ENCODE measurements at places on chromosomes 11 and 22. TPM values are rescaled to one million over a fixed set of nuclear protein-coding genes. Genes with fewer than 3 reads are reported as not detected.

The DGCR6 gene
- total RNA-seq = 1.8 TPM

The CASP1 gene
- total RNA-seq = 21.0 TPM

DNA sequence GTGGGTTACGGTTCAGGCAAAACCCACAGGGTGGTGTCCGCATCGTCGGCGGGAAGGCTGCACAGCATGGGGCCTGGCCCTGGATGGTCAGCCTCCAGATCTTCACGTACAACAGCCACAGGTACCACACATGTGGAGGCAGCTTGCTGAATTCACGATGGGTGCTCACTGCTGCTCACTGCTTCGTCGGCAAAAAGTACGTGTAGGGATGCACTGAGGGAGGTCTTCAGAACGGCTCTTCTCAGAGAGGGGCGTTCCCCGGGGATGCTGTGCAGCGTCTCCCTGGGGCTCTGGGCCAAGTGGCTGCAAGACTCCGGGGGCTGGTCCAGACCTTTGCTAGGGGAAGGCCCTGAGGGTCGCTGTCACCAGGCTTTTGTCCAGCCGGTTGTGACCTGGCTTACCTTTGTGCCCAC is 1.3 kb downstream of the ACR start:
- no peak for DNase-seq

DNA sequence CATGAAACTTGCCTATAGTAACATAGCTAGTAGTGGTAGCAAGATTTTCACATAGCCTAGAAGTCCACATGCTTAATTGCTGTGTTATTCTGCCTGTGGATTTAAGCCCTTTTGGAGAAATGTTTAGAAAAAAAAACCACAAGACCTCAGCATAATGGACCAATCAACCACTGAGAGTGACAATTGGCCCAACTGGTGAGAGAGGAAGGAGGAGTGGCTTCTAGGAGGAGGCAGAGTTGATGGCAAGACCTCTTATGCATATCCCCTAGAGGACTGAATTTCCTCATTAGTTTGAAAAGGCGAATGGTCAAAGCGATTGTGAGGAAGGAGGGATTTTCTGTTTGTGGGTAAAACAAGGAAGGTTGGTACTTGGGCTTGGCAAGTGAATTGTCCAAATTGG is 30.6 kb downstream of the NNMT start:
- DNase-seq = no peak

GRCh38 chr11:67295846-67296245 is 6.7 kb downstream of the ANKRD13D start:
- peak; percentile 35 for DNase-seq

The USH1C gene
- not detected for total RNA-seq

DNA sequence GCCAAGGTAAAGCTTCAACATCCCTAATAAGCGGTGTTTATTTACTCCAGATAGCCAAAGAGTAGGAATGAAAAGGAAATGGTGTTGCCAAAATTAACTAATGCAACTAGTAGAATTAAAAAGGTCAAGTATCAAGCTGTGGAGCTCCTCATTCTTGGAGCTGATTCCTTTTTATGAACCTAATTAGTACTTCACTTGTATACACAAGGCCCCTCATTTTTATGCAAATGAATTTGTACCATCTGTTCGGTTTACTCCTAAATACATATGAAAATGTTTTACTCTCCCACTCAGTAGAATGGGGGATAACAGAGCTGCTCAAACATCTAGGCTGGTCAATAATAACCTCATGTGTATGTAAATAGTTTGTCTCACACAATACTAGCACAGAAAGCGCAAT is 426.4 kb upstream of the LUZP2 start:
- DNase-seq = no peak

DNA sequence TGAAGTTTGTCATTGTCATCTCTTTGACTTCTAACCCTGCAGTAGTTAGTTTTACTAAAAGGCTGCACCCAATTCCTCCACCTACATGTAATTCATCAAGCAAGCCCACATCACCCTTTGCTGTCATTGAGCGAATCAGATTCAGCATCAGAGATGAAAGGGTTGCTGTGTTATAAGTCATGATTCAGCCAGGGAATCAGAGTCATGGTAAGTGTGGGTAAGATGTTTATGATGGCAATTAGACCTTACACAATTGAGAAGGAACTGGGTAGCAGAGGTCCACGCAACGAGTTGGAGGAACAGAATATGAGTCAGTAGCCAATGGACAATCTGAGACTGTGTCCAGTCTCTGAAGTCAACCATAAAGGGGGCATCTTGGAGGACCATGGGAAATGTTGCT is 162.8 kb upstream of the SNX19 start:
- DNase-seq = no peak

DNA sequence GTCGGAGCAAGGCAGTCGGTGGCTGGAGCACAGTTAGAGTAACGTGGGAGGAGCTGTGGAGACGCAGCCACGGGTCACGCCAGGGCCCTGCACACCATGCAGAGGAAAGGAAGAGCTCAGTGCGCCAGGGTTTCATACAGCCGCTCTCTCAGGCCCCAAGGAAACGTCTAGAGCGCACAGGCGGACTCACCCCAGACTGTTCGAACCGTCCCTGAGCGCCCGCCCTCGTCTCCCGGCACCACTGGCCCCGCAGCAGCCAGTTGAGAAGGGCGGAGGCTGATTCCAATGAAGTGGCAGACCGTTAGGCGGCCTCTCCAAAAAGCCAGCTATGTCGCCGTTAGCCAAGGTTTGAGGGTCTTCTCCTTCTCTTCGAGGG is 483 bp upstream of the HYLS1 start:
- peak; percentile 51 for DNase-seq

DNA sequence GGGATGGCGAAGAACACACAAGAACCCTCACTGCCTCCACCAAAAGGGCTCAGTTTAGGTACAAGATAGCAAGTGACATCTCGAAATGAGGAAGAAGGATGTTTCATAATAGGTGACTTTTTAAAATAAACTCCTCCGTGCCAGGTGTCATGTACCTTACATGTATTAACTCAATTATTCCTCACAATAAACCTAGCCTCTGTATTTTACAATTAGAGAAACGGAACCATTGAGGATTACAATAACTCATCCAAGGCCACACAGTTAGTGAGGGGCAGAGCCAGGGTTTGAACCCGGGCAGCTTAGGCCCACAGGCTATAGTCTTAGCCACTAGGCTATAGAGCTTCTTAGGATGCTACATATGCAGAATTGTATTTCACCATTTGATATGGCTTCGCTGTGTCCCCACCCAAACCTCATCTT is 965 bp upstream of the PAMR1 start:
- peak; percentile 60 for DNase-seq

- no peak for DNase-seq
Measured at GRCh38 chr11:57482782-57483561, 22.6 kb downstream of the RTN4RL2 start.

GRCh38 chr11:77027275-77027674 is 6.9 kb upstream of the B3GNT6 start:
- peak; percentile 30 for DNase-seq

The KRTAP5-9 gene
- not detected for total RNA-seq

The MYBPC3 gene
- not detected for total RNA-seq

The KCNQ1 gene
- not detected for total RNA-seq

The CCND1 gene
- 770 TPM for total RNA-seq

- DNase-seq = no peak
Measured at GRCh38 chr22:17281440-17281841, 62.2 kb upstream of the ADA2 start.

DNA sequence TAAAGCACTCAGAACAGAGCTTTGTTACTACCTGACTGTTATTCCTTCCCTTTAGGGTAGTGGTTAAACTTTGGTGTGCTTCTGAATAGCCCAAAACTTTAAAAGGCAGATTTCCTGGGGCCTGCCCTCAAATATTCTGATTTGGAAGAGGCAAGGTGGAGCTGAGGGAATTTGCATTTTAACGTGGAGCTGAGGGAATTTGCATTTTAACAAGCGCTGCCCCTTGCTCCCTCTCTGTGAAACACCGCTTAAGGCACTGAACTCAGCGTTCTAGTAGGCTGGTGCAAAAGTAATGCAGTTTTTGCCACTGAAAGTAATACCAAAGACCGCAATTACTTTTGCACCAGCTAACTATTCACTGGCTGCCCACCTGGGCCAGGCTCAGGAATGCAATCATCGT is 35.0 kb downstream of the TPST2 start:
- DNase-seq = no peak

GRCh38 chr11:71448257-71449171 is at the start of gene DHCR7:
DHCR7 (minus strand) TSS chr11:71448393; CDS start chr11:71444952, 3,441 bp downstream.
- DNase-seq = peak; percentile 90

GRCh38 chr11:12358302-12359188 is 18.8 kb upstream of the PARVA start:
- no peak for DNase-seq

The ZNF195 gene
- total RNA-seq = 18.1 TPM

The HMOX1 gene
- total RNA-seq = 59.2 TPM

The KCNK4 gene
- not detected for total RNA-seq

The SF3B2 gene
- total RNA-seq = 158 TPM

The SESN3 gene
- 48.8 TPM for total RNA-seq

- no peak for DNase-seq
Measured at GRCh38 chr11:30155428-30155827, 75.4 kb upstream of the FSHB start.

The PRODH gene
- not detected for total RNA-seq

The MMP13 gene
- not detected for total RNA-seq

DNA sequence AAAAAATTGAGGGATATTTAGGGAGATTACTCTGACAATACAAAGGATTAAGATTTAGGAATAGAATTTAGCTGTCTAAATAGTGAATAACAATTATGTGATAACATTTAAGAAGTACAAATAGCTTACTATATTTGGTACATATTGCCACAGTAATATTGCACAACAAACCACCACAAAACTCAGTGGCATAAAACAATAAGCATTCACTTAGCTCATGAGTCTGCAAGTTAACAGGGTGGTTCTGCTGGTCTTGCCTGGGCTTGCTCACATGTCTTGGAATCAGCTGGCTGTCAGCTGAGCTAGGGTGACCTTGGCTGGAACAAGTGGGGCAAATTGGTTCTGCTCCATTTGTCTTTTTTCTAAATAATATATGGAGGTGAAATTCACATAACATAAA is 115.1 kb downstream of the DCDC1 start:
- peak; percentile 44 for DNase-seq

DNA sequence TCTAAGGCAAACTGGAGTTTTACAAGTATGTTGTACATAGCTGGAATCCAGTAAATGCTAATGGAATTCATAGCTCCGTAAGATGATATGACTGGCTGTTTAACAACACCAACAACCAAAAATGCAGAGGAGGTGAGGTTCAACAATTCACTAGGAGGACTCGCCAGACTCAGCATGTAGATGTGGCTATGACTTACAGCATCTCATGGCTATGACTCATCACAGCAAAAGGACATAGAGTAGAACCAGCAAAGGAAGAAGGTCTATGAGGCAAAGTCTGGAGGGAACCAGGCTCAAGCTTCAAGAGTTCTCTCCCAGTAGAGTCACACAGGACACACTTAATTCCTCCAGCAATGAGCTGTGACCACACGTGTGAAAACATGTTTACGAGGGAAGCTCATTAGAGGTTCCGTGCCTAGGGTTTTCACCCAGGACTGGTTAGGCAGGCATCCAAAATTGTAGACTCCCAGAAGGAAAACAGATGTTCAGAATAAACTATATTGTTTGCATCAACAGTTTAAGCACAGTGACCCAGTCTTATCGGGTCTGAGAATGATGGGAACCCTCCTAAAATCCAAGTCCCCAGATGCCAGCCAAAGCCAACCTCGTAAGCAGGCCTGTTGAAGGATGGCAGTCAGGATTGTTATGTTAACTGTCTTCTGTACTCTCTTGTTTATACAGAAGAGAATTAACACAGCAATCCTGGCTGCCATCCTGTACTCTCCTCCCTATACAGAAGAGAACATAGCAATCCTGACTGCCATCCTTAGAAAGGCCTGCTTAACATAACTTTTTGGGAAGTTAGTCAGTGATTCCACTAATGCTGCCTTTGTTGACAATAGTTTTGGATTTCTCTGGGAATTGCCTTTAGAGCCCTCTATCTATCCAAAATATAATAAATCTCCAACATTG is 116.6 kb downstream of the LARGE1 start:
- DNase-seq = peak; percentile 94
